ENCODE measurements at places on chromosomes 1 and 21.

- DNase-seq = no peak
Observed at GRCh38 chr1:10908266-10908665, 104.2 kb upstream of the TARDBP start.

GRCh38 chr1:32893198-32894018 lies 7.1 kb downstream of the HPCA start:
- peak; percentile 82 for DNase-seq

GRCh38 chr1:199510314-199510713 lies 517.2 kb upstream of the NR5A2 start:
- no peak for DNase-seq

DNA sequence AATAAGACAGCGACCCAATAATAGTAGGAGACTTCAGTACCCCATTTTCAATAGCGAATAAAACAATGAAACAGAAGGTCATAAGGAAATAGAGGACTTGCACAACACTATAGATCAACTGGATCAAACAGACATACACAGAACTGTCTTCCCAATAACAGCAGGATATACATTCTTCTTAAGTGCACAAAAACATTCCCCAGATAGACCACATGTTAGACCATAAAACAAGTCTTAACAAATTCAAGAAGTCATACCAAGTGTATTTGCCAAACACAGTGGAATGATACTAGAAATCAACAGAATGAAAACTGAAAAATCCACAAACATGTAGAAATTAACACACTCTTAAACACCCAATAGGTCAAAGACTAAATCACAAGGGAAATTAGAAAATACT lies 78.0 kb downstream of the LBR start:
- no peak for DNase-seq

DNA sequence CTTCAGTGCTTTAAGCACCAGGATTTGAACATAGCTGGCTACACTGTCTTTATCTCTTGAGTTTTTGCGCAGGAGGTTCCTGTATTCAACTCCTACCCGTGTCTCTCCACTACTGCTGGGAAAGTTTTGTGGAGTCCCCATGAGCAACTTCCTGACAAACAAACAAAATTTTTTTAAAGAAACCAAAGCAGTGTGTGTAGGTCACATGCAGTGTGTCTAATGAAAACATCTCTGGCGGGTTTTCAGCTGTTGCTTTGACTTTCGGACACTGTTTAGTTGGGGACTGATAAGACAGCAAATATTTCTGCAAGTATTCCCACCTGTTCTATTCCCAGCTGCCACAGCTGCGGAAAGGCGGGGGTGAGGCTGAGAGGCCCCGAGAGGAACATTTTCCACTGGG lies 2.0 kb downstream of the PSEN2 start:
- no peak for DNase-seq

DNA sequence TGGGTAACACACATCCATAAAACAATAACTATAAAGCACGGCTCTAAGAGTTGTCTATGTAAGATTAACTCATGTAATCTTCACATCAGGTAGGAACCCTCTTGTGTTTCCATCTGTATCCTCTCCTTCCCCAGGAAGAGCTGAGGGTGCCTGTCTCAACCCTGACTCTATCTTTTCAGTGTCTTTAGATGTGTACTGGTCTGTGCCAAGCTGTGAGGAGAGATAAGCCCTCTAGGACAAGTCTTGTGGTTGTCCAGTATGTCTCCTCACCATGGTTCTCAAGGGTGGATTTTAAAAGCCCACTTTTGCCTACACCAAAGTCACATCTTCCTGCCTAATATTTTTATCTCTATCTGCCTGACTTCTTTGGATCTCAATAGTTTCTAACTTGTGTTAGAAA lies 300.1 kb downstream of the KCNT2 start:
- DNase-seq = no peak

GRCh38 chr1:106292130-106292529 lies 764.3 kb upstream of the PRMT6 start:
- no peak for DNase-seq

GRCh38 chr1:200429221-200429751 lies 19.4 kb upstream of the ZNF281 start:
- DNase-seq = no peak

DNA sequence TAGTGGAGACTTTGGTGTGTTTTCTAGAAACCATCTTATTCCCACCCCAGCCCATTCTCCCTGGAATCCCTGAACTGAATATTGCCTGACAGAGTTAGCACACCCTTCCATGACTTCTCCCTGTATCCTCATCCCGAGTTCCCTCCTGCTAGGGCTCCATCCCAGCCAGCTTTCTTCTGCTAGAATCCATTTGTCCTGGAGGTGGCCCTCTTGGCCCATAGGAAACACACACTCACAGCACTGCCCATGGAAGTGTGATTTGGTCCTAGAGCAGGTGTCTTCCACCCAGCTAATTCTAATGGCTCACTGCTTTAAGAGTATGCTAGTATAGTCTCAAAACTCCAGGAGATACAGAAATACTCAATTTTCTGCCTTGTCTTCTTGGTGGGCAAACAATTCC lies 4.1 kb downstream of the KRTAP15-1 start:
- DNase-seq = no peak

GRCh38 chr21:16908077-16908476 lies 604.8 kb upstream of the CXADR start:
- no peak for DNase-seq

- DNase-seq = no peak
Observed at GRCh38 chr1:15465674-15466073, 9.1 kb downstream of the CELA2A start.

DNA sequence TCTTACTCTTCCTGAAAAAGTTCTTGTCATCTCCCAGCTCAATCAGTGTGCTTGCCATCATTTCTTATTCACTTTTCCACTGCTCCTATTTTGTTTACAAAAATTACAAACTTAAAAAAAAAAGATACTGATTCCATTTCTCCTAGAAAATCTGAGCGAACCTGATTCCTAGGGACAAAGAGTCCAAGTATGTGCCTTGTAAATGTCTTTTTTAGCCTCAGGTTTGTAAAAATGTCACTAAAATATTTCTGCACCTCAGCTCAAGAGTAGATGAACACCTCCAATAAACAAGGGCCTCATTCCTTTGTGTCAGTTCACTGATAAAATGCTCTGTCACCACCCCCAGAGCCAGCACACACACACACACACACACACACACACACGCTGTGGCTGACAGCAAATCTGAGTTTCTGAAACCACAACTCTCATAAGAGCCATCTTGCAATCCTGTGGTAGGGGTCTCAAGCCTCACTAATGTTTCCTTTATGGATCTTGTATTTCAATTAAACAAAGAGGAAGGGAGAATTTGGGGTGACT lies 299.2 kb downstream of the PBX1 start:
- DNase-seq = no peak

DNA sequence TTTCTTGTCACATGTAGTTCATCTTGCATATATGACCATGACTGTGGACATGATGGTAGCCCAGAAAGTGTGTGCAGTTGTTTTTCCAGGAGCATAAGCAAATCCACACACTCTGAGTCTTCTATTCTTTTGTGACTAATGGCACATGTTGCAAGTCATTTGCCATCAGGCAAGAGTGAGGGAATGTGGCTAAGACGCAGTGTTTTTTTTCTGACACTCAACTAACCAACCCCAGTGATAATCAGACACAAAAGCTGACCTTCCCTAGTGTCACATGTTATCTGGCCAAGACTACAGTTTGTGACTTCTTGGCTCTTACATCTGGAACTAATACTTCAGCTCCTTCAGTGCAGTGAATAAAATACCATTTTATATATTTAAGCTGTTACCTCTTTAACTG lies 108.8 kb downstream of the ITSN1 start:
- DNase-seq = no peak

DNA sequence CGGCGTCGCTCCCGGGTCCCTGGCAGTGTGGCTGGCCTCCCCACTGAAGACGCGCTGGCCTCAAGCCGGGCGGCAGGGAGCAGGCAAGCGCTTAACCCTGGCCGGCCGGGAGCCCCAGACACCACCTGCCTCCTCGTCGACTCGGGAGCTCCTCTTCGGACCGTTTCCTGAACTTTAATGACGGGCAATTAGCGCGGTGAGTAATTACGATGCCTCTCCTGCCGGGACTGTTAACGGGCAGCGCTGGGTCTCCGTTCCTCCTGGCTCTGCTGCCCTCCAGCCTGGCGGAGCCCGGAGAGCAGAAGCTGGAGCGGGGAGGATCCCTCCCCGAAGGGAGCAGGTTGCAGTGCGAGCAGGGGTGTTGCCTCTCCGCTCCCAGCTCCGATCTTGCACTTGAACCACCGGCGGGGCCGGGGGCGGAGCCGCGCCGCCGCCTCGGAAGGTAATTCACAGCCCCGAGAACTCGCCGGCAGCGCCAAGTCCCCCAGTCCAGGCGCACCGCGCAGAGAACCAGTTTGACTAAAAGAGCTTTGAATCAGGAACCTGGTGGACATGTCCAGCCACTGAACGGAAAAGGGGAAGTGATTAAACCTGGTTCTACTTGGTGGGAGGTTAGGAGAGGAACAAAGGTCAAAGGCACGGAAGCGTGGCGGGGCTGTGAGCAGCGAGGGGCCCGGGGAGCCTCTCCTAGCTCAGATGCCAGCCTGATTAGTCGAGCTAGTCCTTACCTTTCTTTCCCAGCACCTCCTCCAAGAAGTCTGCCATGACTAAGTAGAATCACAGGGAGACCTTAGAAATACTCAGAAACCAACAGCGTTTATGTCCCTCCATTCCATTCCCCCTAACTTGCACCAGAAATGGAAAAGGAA lies 18.3 kb upstream of the PLEKHA6 start:
- DNase-seq = peak; percentile 92
